NCI-H345 (cell line): ENCODE measurements at places on chromosomes 12 and 14.
A peak's percentile ranks its signal among the peaks of the same experiment; 100 is the strongest.

GRCh38 chr12:29255042-29255441 is 106.0 kb downstream of the FAR2 start:
- no peak for DNase-seq

- no peak for DNase-seq
These were observed 42.4 kb downstream of the FAM186A start for GRCh38 chr12:50353869-50354593.

DNA sequence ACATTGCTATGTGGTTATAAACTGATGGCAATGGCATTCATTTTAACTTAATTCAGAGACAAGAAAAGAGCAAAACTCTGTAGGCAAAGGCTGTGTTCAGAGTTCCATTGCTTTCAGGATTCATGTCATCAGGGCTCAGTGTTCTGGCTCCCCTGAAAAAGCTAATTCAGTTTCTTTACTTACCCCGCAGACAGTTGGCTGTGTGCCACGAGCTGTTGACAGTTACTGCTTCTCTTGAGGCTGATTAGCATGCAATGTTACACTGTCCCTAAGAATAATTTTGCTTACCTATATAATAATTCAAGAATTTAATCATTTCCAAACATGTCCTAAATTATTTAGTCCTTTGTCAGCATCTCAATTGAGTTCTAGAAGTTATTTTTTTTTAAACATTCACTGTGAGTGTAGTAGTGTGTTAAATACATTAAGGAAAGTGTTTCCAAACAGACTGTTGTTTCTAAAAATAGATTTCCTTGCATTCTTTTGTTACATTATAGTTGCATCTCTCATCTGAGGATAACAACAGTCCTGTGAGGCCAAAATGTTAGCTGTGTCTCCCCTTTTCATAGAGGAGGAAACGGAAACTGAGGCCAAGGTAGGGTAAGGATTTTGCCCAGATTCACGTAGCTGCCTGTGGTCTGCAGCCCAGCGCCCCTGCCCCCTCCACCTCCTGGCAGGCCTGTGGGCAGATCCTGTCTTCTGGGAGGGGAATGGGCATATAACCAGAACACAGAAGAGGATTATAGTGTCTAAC is 98.6 kb downstream of the PELI2 start:
- peak; percentile 91 for DNase-seq

- no peak for DNase-seq
These were observed 4.7 kb downstream of the DYNLL1 start for GRCh38 chr12:120500581-120500980.

DNA sequence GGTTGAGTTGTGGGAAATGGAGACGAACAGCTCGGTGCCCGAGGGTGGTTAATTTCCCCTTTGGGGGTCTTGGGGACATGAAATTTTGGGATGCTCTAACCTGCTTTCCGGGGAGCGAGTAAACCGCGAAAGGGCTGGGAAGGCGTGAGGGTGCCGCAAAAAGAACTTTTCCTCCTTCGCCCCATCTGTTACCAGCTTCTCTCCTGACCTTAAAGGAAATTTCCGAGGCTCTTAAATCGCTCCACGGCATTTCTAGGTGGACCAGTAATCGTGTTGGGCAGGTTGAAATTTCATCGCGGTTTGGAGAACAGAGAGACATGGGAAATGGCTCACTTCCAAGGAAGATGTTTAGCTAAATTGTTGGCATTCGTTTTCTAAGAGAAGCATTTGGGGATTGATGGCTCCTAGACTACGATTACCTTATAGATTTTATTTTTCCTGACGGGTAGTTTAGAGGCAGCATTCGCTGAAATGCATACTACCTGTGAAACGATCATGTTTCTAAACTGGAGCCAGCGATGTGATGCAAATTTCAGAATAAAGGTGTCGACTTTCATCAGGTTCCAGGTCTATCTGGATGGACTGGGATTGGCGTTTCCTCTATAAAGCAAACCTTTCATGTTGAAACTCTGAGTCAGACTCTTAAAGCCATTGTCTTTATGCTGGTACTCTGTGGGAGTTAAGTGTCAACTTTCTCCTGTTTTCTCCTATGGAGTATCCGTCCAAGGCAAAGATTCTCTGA is 414.5 kb downstream of the PCNX1 start:
- DNase-seq: peak; percentile 88

DNA sequence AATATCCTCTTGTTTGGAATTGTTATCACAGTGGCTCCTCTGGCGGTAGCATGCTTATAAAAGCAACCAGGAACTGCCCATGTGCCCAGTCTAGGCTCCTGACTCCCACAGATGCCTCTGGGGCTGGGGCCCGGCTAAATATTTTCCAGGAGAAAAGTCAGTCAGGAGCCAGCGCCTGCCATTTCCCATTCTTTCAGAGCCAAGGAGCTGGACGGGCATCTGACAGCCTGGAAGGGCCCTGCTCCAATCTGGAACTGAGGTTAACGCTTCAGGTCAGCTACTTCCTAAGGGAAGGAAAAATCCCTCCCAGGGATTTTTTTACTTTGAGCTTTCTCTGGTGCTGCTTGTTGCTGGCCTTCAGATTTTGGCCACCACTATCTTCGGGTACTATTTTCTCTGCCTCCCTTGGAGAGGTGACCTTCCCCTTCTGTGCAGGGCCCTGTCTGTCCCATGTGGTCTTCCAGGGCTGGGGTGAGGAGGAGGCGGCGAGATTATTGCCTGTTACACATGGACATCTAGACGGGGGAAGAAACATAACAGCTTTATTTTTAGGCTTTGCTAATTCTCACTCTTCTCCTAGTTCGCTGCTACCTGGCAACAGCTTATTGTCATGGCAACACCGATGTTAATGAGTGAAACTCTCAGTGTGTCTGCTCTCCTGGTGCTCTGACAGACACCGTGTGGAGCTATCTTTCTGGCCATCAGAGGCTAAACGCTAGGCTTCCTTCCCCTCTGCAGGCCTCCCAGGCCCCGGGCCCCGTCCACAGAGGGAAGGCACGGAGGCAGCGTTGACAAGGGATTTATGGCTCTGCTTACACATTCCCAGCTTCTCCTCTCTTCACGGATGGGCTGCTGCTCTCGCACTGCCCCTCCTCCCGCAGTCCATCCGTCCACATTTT is 160.4 kb downstream of the CACNA1C start:
- DNase-seq: peak; percentile 2

DNA sequence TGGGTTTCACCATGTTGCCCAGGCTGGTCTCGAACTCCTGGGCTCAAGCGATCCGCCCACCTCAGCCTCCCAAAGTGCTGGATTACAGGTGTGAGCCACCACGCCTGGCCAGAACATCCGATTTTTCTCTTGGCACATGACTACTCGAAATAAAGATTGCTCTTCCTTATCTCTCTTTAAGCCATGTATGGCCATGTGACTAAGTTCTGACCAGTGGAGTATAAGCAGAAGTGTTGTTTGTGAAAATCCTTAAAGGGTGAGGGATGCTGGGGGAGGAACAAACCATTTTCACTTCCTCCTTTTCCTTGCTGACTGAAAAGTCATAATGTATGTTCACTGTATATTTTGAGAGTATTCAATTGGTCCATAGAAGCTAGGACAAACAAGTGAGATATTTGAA is 50.7 kb upstream of the ATF7IP start:
- DNase-seq: no peak

DNA sequence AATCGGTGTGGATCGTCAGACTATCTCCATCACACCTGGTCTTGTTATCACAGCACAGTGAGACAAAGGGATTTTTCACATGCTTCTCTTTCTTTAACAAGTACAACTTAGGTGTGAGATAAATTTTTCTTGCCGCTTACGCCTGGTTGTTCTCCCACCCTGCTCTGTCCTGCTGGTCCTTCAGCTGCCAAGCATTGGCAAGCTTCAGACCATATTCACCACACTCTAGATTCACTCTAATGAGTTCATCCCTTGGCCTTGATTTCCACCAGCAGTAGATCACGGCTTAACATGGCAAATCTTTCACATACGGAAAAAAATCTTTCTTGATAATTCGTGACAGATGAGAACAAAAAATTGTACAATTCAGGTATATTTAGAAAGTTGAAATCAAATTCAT is 33.5 kb downstream of the RHOJ start:
- DNase-seq: no peak

GRCh38 chr12:117063162-117063911 is 35.9 kb downstream of the TESC start:
- no peak for DNase-seq

DNA sequence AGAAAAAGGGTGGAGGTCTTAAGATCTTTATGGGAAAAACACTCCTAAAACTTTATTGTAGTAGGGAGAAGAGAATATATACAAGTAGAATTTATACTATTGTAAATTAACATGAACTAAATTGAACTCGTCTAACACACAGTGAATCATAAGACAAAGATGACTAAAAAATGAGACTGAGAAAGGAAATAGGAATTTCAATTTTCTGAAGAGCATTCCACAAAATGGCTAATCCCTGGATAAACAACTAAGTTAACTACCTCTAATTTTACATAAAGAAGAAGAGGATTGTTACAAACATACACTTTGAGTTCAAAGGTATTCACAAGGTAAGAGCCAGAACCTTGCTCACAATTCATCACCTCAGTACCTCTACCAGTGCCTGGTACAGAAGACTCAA is 2.0 kb downstream of the MAP4K5 start:
- DNase-seq: no peak

DNA sequence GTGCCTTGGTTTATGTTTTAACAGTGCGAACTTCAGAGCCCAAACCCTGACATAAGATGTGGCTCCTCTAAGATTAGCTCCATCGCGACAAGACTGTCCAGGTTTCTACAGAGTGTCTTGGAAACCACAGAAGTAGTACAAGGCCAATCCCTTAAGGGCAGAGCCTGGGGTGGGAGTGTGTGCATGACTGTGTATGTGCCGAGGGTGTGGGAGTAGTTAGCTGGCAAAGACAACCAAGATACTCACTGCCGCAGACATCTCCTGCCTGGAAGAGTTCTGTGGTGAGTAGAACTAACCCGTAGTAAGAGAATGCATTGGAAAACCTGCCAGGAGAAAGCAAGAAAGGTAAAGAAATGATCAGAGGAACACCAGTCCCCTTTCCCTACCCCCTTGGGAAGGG is 54.1 kb downstream of the DAO start:
- no peak for DNase-seq

DNA sequence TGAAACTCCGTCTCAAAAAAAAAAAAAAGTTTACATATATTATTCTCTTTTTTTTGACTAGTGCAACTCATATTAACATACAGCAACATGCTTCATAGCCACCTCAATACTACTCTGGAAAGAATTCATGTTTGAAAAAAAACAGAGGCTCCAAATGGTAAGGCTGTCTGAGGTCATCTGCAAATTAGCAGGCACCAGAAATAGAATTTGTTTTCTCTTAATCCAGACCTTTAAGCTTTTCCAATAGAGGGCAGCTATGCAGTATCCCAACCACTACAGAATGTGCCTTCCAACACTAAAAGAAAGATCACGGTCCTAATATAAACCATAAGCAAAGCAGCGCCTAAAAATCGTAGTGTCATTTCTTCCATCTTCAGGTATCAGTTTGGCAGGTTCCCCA is 12.0 kb downstream of the C2CD5 start:
- no peak for DNase-seq

- no peak for DNase-seq
These were observed 448.6 kb downstream of the FUT8 start for GRCh38 chr14:65860956-65861611.

DNA sequence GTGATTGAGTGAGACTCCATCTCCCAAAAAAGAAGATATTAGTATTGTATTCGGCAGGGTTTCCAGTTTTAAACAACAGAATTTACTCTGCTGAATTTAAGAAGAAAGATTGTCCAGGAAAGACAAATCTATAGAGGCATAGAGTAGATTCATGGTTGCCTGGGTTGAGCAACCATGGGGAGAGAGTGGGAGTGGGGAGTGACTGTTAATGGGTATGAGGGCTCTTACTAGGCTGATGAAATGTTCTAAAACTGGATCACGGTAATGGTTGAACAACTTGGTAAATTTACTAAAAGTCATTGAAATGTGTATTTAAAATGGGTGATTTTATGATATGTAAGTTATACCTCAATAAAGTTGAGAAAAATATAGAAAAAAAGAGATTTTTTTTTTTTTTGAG is 13.9 kb upstream of the C12orf76 start:
- DNase-seq: no peak

DNA sequence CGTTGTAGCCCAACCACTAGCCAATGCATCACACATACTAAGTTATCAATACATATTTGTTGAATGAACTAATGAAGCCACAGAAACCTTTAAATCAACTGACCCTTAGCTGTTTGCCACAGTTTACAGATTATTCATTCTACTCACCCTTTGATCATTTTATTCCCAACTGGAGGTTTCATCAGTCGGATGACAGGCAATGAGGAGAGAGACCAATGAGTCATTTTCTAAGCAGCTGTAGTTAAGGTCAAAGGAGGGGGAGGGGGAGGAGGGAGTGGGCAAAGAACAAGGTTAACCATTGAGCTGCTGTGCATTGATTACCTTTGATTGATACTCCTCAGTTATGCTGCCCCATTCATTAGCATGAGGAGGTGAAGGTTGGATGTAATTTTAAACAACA is 469.5 kb downstream of the VRK1 start:
- DNase-seq: no peak

- no peak for DNase-seq
These were observed 980.5 kb downstream of the TMEM121 start for GRCh38 chr14:106506881-106507305.

- DNase-seq: no peak
These were observed 172.2 kb upstream of the AMIGO2 start for GRCh38 chr12:47251919-47252318.

DNA sequence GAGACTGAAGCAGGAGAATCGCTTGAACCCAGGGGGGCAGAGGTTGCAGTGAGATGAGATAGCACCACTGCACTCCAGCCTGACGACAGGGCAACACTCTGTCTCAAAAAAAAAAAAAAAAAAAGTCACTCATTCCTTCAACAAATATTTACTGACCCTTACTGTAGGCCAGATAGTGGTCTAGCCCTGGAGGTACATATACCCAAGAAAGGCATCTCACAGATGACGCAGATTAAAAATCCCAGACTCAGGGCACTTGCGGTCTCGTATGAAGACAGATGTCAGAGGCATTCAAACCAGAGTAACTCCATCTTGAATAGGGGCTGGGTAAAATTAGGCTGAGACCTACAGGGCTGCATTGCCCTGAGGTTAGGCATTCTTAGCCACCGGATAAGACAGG is 44.8 kb downstream of the CLMN start:
- DNase-seq: no peak

- no peak for DNase-seq
These were observed 17.9 kb downstream of the RAD52 start for GRCh38 chr12:931591-931990.

- peak; percentile 82 for DNase-seq
These were observed 15.1 kb upstream of the PLEK2 start for GRCh38 chr14:67426983-67427606.

GRCh38 chr12:6644903-6645302 is 2.3 kb downstream of the ACRBP start:
- DNase-seq: no peak

DNA sequence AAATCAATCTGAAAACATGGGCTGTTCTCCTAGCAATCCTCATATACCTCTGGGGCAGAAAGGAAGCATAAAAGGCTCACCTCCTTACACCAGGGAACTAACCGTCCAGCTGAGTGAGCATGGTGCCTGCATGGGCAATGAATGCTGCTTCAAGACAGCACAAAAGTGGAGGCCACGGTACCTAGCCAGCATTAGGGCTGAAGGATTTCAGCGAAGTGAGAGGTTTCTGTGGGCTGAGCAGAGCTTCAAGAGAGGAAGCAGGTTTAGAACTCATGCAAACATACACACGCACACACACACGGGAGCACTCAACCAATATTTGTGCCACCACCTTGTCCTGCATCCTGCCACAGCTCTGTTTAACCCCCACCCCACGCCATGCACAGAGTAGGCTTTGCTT is 838.5 kb upstream of the TMEM132C start:
- DNase-seq: no peak
